ENCODE measurements at places on chromosomes 1 and 21. TPM values are rescaled to one million over a fixed set of nuclear protein-coding genes. Genes with fewer than 3 reads are reported as not detected.

DNA sequence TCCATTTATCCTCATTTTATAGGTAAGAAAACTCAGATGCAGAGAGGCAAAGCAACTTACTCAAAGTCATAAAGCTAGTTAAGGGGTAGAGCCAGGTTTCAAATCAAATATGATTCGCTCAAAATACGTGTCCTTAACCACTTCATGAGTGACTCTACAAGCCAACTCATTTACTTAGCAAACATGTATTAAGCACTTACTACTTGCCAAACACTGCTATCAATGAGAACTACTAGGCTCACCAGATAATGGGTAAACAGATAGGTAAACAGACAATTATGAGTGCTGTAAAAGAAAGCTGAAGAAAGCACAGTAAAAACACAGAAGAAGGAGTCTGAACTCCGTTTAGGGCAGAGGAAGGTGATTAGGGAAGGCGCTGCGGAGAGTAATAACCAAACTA is 65.9 kb downstream of the WDR64 start:
- H3K36me3 ChIP-seq, result no peaks in the 10 kb centered on the region
- peaks cover 4% of the 10 kb centered on the region for H3K4me1 ChIP-seq
- H3K27me3 ChIP-seq, result peaks cover 20% of the 10 kb centered on the region
- no peak overlapping the region for H3K4me3 ChIP-seq
- no peak overlapping the region for H3K27ac ChIP-seq
- DNase-seq, result no peak

GRCh38 chr1:155173478-155174323 is at the start of gene TRIM46:
TSS of gene TRIM46 (plus strand) at chr1:155173849. CDS start at chr1:155173967, 118 bp downstream.
- peaks cover 49% of the 10 kb centered on the region for H3K4me1 ChIP-seq
- H3K27me3 ChIP-seq, result peaks cover 6% of the 10 kb centered on the region

DNA sequence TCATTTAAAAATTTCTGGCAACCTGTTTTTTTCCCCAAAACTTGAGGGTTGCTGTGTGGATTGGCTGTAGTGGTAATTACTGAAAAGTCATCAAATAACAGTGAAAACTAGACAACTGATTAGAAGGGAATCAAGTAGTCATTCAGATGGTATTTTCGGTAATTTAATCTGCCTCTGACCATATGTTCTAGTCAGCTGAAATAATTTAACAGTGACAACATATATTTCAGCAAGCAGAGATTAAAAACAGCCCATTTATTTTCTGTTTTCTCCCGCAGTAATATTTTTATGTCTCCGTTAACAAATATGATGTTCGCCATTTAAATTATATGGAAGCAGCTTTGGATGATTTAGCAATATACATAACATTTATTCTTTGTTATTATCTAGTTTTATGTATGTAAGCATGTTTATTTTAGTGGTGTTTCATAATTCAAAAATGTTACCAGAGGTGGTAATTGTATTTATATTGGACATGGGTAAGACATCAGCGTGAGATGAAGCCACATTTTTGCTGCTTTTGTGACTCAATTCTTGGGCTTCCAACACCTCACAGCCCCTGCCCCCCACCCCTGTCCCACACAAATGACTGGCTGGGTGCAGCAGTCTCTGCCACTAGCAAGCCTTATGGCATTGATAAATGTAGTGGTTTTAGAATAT is 104.4 kb downstream of the GALNT2 start:
- H3K27ac ChIP-seq, result no peak overlapping the region
- H3K4me3 ChIP-seq, result no peak overlapping the region
- H3K27me3 ChIP-seq, result no peaks in the 10 kb centered on the region
- peaks cover 3% of the 10 kb centered on the region for H3K36me3 ChIP-seq
- DNase-seq, result no peak
- H3K4me1 ChIP-seq, result peaks cover 52% of the 10 kb centered on the region

GRCh38 chr1:50346621-50347020 is 76.6 kb downstream of the DMRTA2 start:
- no peaks in the 10 kb centered on the region for H3K36me3 ChIP-seq
- no peaks in the 10 kb centered on the region for H3K4me1 ChIP-seq
- H3K4me3 ChIP-seq, result no peak overlapping the region
- DNase-seq, result no peak
- peaks cover 1% of the 10 kb centered on the region for H3K27me3 ChIP-seq
- no peak overlapping the region for H3K27ac ChIP-seq

GRCh38 chr21:44871576-44872269 is 1.8 kb downstream of the PTTG1IP start:
- peaks cover 17% of the 10 kb centered on the region for H3K36me3 ChIP-seq

- no peak overlapping the region for H3K4me3 ChIP-seq
- peaks cover 22% of the 10 kb centered on the region for H3K4me1 ChIP-seq
- H3K27ac ChIP-seq, result no peak overlapping the region
Observed at GRCh38 chr1:112614460-112615065, 4.4 kb downstream of the ST7L start.

- no peak overlapping the region for H3K4me3 ChIP-seq
- H3K36me3 ChIP-seq, result no peaks in the 10 kb centered on the region
- H3K27me3 ChIP-seq, result peaks cover 36% of the 10 kb centered on the region
- no peak overlapping the region for H3K27ac ChIP-seq
- H3K4me1 ChIP-seq, result no peaks in the 10 kb centered on the region
- no peak for DNase-seq
Observed at GRCh38 chr1:37620707-37621106, 14.0 kb downstream of the RSPO1 start.

DNA sequence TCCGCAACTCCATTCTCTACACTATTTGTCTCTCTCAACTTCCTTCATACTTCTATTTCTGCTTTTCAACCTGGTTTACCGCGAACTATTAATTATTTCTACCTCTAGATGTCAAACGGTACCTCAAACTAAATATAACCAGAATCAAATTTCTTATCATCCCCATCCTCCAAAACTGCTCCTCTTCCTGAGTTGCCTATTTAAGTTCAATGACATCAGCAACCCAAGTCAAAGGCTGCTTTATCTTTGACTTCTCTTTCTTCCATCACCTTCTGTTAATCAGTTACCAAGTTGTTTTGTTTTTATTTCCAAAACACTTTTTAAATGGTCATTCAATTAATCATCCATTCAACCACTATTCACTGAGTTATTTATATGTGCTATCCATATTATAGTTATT is 171.9 kb downstream of the COL24A1 start:
- no peak for DNase-seq
- H3K4me3 ChIP-seq, result no peak overlapping the region
- H3K36me3 ChIP-seq, result no peaks in the 10 kb centered on the region
- H3K4me1 ChIP-seq, result no peaks in the 10 kb centered on the region

Gene TMEM69
- total RNA-seq, result 38.7 TPM

Measured in activated CD4-positive, alpha-beta T cell treated with anti-CD3 and anti-CD28 coated beads, Interleukin-2, amount 10 ng/mL, durations not matched to agents 24 days and 14 days (primary cell).